Mesendoderm (in vitro differentiated cells): ENCODE measurements at places on chromosomes 6 and 20.

DNA sequence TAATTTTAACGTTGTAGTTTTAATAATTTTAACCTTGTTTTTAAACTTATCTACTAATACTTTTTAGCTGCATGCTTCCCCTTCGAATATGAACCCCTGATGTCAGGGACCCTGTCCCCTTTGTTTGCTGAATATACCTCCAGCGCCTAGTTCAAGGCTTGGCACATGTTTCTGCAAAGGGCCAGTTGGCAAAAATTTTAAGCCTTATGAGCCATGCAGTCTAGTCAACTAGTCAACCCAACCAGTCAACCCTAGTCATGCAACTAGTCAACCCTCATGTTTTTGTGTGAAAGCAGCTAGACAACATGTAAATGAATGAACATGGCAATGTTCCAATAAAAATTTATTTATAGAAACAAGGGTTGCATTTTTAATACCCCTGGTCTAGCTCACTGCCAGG is 119.8 kb downstream of the BCAS1 start:
- no peak for DNase-seq

- DNase-seq = no peak
Measured at GRCh38 chr6:8279041-8279805, 156.1 kb downstream of the SLC35B3 start.

GRCh38 chr20:58518387-58518786 is 3.2 kb upstream of the APCDD1L start:
- DNase-seq = no peak

DNA sequence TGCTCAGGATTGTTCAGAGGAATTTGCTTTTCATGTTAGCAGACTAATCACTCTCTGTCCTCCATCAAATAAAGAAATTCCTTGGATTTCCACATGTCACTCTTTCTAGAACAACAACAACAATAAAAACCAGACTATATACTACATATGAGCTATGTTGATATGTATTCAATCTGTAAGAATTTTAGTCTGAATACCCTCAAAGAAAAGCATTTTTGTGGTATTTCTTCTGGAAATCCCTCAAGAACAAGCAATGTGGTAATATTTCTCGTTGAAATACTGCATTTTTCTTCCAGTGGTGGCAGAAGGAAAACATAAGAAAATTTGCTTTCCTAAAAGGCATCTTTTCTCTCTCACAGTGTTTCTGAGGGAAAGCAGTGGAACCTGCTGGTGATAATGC is 312.6 kb upstream of the RSPO3 start:
- no peak for DNase-seq

DNA sequence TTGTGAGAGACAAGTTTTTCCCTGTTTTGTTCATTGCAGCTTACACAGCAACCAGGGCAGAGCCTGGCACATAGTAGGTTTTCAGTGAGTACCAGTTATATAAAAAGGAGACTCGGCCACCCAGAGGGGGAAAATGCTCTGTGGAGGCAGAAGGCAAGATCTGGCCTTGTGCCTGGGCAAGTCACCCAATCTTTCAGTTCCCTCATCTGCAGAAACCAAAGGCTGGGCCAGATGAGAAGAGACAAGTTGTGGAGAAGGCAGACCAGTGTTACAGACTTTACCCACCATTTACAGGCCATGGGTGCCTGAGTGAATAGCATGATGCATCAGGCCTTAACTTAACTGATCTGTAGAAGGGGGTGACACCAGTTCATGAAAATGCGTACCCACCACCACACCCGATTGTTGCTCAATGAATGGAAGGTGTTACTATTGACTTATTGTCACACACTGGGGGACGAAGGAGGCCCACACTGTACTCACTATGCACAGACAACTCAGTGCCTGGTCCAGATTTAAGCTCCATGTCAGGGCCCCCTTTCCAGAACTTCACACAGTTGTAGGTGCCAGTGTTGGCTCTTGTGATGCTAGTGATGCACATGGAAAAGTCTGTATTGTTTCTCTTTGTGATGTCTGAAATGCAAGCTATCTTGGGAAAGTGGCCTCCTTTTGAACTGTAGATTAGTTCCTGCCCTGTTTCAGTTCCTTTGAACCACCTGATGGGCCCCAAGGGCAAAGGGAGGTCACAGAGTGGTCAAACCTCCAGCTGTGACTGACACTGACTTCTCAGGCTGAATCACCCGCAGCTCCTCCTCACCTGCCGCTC is 64.3 kb upstream of the SIRPG start:
- peak; percentile 16 for DNase-seq

DNA sequence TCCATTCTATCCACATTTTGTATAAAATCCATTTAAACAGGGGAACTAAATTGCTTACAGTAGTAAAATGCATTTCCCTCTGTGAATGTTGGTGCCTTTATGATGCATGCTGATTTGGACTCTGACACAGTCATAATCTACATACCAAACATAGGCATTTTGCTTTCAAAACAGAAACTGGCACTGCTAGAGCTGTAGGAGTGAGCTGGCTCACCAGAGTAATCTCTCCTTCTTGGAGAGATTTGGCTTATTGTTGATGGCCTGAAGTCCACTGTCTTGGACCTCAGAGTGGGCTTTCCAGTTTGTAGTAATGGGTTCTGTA is 363.2 kb upstream of the FLRT3 start:
- no peak for DNase-seq

DNA sequence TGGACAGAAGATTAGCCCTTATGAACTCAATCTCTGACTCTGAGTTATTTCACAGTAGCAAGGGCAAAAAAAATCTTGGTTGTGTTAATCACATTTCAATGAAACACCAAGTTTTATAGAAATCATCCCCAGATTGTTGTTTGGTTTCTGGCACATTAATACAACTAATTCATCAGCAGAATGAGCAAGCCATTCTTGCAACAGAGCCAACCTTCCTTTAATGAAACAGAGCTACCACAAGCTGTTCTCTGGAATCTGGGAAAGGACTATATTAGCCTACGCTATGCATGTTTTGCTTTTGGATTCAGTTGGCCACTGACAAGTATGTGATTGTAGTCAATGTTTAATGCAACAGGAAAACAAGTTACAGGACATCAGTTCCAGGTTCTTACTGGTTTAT is 13.8 kb upstream of the POPDC3 start:
- no peak for DNase-seq

DNA sequence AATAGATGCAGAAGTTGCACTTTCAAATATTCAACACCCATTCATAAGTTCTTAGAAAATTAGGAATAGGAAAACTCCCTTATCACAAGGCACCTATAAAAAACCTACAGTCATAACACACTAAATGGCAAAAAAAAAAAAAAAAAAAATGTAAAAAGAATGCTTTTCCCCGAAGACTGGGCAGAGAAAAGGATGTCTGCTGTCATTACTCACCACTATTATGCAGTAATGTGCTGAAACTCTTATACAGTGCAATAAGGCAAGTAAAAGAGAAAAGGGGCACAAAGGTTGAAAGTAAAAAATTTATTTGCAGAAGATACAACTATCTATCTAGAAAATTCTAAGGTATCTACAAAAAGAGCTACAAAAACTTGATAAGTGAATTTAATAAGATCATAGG is 607.8 kb upstream of the ARID1B start:
- no peak for DNase-seq

- DNase-seq = peak; percentile 87
Measured at GRCh38 chr6:148747471-148748165, 788 bp downstream of the UST start.

DNA sequence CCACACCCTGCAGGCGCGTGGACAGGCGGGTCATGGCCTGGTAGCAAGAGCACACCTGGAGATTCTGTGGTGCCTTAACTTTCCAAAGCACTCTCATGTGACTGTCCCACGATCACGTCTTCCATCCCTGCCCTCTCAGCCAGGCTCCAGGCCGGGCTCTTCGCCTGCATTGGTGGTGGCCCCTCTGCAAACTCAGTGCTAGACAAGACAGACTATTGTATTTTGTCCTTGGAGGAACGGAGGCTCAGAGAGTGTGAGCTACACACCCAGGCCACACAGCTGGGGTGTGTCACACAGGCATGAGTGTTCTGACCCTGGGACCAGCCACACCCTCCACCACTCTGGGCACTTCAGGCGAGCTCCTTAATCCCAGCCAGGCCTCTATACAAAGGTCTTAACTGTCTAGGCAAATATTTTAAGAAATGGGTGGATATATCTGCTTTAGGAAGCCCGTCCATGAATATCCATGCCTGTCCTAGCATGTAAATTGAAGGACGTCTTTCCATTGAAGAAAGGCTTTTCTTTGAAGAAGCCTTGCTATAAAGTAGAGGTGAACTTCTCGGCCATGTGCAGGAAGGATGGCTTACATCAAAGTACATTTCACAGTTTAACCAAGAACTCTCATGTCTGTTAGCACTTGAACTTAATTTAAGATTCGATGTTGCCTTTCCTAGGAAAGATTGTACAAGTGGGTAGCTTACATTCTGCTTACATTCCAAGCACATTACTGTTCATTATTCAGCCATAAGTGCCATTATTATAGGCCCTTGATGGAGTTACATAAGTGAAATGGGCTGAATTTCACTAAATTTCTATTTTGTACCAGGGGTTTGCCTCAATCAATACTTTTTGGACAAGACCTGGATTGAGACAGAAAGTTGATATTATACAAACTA is 263.9 kb downstream of the DLL1 start:
- no peak for DNase-seq

GRCh38 chr6:117346142-117346930 is 79.4 kb downstream of the ROS1 start:
- peak; percentile 13 for DNase-seq

DNA sequence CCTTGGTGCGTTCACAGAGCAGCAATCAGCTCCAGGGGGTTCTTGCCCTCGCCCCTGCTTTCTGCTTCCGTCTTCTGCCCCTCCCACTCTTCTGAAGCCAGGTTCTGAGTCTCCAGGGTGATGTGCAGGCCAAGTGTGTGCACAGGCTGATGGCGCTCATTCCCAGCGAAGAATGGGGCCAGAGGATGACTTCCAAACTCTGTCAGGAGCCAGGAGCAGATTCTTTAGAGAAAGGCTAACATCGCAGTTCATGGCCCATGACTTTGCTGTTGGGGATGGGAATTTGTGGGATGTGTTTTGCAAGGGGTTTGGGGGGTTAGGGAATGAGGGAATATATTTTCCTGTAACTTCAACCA is 56.1 kb upstream of the CCN6 start:
- no peak for DNase-seq

DNA sequence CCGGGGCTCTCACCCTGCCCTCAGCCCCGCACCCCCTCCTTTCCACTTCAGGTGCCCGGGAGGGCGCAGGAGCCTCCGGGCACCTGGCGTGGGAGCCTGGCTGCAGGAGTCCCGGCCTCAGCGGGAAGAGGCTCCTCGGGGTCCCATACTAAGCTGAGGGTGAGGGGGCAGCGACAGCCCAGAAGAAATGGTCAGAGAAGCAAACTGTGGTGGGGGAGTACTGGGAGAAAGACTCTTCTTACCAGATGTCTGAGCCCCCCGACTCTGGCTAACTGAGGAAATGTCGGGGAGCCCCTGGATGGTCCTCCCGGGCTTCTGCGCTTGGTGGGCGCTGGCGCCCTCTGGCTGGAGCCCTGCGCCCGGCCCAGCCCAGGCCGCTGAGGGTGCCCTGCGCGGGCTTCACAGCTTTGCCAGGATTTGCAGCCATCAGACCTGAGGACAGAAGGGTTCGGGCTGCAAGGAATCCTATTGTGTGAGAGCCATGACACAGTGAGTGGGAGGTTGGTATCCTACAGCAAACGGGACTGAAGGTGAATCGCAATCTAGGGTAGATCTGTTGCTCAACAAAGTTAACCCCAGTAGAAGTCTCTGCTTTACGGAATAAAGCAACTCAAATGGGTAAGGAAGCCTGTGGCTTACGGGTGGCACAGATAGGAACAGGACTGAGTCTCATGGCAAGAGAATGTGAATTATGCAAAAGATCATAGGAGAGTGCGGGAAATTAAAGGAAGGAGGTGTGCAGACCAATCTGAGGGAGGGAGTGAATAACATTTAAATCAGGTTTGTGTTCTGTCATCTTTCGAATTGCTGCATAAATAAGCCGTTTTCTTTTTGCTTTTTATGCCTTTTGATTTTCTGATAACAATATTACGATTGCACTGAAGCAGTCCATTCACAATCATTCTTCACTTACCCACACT is 639 bp upstream of the RCAN2 start:
- peak; percentile 67 for DNase-seq

- peak; percentile 40 for DNase-seq
Measured at GRCh38 chr6:152948150-152948768, 34.6 kb downstream of the FBXO5 start.

GRCh38 chr6:21085211-21085610 is 508.3 kb upstream of the SOX4 start:
- DNase-seq = no peak

DNA sequence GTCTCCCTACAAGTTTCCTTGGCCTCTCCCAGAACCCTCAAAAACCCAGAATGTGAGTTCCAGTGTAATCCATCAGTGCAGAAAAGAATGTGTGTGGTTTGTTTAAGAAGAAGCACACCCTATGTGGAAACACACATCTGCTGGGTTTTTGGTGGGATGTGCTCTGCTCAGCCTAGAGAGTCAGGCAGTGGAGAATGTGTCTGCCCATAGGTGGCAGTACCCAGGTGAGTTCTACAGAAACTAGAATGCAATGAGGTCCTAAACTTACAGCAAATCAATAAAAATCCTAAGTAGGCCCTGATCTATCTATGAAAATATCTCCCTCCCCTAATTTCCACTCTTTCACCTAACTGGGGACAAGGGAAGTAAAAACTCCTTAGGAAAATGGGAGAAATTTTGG is 437.3 kb downstream of the DHX35 start:
- peak; percentile 10 for DNase-seq

- no peak for DNase-seq
Measured at GRCh38 chr20:40046703-40047102, 642.3 kb downstream of the MAFB start.

DNA sequence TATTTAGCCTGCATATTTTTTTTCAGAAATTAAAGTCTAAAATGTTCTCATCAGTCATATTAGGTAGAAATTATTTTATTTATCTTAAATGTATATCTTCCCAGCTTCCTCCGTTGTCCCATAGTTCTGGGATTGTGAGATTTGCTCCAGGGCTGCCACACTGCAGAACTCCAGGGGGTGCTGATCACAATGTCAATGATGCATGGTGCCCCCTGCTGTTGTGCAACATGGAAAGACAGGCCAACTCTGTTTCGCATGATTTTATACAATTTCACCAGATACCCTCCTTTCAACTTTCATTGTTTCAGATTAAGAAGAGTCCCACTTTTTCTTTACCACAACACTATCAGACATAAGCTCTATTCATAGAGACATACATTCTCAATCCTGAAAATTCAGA is 35.9 kb downstream of the ID4 start:
- DNase-seq = peak; percentile 47

DNA sequence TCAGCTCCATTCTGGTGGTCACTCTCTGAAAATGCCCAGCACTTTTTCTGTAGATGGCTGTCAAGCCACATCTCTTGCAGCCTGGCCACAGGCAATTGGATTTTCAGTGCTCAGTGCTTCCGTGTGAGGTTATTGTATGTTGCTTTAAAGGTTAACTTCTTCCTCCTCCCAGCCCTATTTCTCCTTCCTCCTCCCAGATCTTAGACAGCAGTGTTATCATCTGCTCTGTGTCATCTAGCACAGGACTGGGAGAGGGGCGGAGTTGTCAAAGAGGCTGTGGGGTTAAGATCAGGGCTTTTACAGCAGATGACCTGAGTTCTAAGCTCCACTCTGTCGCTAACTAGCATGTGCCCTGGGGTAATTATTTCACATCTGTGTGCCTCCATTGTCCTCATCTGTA is 129.0 kb downstream of the PHACTR3 start:
- DNase-seq = no peak

- DNase-seq = peak; percentile 71
Measured at GRCh38 chr6:163460307-163460782, 45.8 kb downstream of the QKI start.
